ENCODE measurements at places on chromosomes 5 and 9. TPM values are rescaled to one million over a fixed set of nuclear protein-coding genes. Genes with fewer than 3 reads are reported as not detected.

DNA sequence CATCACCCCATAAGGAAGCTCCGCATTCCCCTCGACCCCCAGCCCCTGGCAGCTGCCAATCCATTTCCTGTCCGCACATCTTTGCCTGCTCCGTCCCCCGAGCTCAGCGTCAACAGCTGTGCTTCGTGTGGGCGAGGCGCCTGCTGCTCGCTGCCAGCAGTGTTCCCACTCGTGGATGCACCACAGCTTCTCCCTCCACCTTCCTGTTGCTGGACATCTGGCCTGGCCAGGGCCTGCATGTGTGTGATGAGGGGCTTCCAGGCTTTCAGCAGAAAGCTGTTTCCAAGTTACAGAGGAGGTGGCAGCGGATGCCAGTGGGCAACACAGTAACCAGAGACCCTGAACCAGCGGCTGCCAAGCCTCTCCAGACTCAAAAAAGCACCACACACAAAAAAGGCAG is 86.0 kb downstream of the PRRT1B start:
- DNase-seq: no peak

- DNase-seq: no peak
Observed at GRCh38 chr9:110807956-110808598, 139.5 kb downstream of the MUSK start.

The ALG2 gene
- total RNA-seq: 41.7 TPM

DNA sequence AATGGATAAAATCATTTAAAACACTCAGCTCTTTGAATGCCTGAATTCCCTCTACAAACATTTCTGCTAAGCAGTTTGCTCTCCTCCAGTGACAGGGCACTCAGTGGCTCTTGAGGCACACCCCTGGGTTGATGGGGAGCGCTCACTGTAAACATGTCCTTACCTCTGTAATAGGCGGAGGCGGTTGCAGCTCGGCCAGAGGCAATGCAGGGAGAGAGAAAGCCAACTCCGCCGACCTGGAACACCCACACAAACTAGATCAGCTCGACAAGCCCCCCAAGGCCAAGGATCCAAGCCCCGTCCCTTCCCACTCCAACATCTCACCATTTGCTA is 329 bp downstream of the CDC23 start:
- DNase-seq: no peak

DNA sequence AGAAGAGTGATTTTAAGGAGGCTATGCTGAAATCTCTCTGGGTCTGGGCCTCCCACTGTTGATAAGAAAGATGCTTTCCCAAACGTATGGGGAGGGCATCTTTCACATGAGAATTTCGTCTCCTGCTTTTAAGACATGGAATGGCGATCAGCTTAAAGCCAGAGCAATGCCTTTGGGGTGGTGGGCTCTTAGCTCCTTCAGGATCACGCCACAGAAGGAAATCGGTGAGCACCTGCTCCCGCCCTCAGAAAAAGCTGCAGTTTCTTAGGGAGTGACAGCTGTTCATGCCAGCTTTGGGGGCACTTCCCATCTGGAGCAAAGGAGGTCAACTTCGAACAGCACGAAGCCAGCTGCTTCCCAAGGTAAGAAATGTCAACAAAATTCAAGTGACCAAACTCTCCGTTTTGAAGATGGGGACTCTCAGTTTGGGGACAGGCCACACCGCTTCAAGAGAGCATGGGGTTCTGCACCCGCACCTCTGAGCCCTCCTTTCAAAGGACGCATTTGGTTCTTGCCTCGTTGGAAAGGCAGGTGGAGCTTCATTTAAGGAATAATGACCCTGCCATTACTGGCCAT is 39.0 kb downstream of the TRIP13 start:
- no peak for DNase-seq

- DNase-seq: no peak
Observed at GRCh38 chr5:83102364-83102980, 25.1 kb downstream of the XRCC4 start.

- no peak for DNase-seq
Observed at GRCh38 chr5:33684496-33685159, 207.2 kb downstream of the ADAMTS12 start.

DNA sequence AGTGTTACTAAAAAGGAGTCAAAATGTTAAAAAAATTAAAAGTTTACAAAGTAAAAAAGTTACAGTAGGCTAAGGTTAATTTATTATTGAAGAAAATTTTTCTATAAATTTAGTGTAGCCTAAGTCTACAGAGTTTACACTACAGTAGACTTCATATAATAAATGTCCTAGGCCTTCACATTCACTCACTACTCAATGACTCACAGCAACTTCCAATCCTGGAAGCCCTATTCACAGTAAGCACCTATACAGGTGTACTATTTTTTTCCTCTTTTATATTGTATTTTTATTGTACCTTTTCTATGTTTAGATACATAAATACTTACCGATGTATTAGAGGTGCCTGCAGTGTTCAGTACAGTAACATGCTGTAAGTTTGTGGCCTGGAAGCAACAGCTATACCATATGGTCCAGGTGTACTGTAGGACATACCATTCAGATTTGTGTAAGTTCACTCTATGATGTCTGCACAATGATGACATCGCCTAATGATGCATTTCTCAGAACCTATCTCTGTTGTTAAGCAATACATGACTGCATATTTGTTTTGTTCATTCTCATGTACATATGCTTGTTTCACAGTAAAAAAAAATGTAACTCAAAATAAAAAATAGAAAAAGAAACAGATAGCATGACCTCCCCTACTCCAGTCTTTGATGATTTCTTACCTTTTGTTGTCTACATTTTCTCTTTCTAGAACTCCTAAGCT is 64.7 kb downstream of the NR3C1 start:
- DNase-seq: no peak

- no peak for DNase-seq
Observed at GRCh38 chr9:111527347-111527746, 2.4 kb downstream of the ZNF483 start.

DNA sequence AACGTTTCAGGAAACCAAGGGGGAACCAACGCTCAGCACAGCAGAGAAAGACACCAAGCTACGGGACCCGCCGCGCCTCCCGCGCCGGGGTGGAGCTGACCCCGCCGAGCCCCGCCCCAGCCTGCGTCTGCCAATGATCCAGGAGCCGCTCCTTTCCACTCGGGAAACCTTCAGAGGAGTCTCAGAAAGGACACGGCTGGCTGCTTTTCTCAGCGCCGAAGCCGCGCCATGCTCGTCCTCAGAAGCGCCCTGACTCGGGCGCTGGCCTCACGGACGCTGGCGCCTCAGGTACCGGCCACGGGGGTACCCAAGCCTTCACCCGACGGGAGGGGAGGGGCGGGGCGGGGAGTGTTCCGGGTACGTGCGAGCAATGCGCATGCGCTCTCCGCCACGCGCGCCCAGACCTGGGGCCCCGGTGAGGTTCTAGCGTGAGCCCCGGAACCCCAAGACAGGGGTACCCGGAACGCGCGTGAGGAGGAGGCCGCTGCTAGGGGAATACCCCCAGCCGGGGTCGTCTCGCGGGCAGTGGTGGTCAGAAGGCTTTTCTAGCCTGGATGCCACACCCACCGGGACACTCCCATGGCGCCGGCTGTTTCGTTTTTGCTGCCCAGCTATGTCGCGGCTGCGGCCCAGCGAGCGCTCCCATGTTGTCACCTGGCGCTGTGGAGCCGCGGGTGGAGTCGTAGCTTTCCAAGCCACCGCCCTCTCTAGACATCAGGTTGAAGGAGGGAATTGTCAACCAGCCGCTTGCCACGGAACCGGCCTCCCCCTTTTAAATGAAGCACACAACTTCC is at the start of gene NIPSNAP3A:
Gene NIPSNAP3A (plus strand): TSS at position 119 of the 794 bp plus-strand sequence. CDS start 110 bp downstream, at position 229.
- DNase-seq: peak; percentile 85

GRCh38 chr9:118570066-118570465 is 799.2 kb downstream of the BRINP1 start:
- no peak for DNase-seq

The PTGER4 gene
- 30.4 TPM for total RNA-seq

DNA sequence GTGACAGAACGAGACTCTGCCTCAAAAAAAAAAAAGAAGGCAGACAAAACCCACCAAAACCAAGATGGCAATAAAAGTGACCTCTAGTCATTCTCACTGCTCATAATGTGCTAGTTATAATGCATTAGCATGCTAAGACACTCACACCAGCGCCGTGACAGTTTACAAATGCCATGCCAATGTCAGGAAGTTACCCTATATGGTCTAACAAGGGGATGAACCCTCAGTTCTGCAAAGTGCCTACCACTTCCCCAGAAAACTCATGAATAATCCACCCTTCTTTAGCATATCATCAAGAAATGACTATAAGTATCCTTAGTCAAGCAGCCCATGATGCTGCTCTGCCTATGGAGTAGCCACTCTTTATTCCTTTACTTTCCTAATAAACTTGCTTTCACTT is 4.7 kb upstream of the BICD2 start:
- DNase-seq: no peak

DNA sequence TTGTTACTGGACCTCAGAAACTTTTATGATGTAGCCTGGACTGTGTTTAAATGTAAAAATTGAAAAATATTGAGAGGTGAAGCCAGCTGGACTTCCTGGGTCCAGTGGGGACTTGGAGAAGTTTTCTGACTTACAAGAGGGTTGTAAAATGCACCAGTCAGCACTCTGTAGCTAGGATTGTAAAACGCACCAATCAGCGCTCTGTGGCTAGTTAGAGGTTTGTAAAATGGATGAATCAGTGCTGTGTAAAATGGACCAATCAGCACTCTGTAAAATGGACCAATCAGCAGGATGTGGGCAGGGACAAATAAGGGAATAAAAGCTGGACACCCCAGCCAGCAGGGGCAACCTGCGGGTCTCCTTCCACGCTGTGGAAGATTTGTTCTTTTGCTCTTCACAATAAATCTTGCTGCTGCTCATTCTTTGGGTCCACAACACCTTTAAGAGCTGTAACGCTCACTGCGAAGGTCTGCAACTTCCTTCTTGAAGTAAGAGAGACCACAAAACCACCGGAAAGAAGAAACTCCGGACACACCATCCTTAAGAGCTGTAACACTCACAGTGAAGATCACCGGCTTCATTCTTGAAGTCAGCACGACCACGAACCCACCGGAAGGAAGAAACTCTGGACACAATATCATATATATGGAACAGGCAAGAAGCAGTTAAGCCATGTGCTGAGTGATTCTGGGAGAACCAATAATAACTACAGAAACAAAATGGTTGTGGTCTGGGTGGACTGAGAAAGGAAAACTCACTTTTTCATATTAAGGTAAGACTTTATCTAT is 201.3 kb downstream of the GABRG2 start:
- no peak for DNase-seq

The SPACA9 gene
- 1.1 TPM for total RNA-seq

DNA sequence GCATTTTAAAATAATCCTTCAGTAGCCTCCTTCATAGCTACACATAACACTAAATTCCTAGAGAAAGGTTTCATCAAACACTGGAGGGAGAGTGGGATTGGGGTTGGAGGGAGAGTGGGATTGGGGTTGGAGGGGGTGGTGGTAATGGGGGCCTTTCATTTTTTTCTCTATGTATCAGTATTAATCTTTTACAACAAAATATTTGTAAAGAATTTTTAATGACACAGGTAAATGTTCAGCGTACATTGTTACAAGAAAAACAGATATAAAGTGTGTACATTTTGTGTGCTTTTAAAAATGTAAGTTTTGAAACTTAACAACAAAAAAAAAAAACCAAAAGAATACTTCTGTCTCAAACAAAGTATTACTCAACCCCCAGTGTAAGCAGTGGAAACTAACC is 266.4 kb downstream of the DENND1A start:
- DNase-seq: no peak

- DNase-seq: no peak
Observed at GRCh38 chr9:91074866-91075265, 273.2 kb downstream of the SYK start.
